ENCODE measurements at places on chromosomes 1 and 21. TPM values are rescaled to one million over a fixed set of nuclear protein-coding genes. Genes with fewer than 3 reads are reported as not detected.

DNA sequence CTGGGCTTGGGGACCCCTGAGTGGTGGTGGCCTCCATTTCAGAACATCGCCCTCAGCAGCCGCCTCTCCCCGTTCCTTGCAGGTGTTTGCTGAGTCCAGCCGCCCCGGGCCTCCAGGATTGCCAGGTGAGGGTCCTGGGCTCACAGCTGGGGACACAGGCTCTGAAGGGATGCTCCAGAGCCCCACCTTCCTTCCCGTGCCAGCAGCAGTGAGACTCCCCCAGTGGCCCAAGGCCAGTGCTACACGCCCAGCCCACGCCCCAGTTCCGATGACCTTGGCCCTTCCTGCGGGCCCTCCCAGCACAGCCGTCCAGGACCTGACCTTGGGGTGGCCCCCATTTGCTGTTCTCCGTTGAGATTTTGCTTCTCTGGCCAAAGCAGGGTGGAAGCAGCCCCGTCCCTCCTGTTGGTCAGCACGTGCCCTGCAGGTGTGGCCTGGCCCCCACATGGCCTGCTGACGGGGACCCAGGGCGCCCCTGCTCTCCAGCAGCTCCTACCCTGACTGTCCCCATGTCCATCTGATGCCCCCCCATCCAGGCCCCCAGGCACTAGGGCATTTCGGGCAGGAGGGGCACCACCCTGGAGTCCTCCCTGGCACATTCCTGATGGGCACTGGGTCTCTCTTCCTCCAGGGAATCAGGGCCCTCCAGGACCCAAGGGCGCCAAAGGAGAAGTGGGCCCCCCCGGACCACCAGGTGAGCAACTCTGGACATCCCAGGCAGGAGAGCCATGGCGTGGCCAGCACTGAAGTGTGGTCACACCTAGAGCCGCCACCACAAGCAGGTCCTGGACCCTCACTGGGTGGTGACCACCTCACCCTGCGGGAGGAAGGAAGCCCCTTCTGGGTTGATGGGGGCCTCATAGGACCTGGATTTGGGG, 45.0 kb downstream of the SLC19A1 start:
- no peak for DNase-seq

Gene OLIG2
- total RNA-seq = not detected

Gene LCA5L
- total RNA-seq = 0.62 TPM

GRCh38 chr1:184409011-184409410, 22.2 kb downstream of the C1orf21 start:
- DNase-seq = no peak

Gene RGS8
- not detected for total RNA-seq

Gene DPT
- not detected for total RNA-seq

DNA sequence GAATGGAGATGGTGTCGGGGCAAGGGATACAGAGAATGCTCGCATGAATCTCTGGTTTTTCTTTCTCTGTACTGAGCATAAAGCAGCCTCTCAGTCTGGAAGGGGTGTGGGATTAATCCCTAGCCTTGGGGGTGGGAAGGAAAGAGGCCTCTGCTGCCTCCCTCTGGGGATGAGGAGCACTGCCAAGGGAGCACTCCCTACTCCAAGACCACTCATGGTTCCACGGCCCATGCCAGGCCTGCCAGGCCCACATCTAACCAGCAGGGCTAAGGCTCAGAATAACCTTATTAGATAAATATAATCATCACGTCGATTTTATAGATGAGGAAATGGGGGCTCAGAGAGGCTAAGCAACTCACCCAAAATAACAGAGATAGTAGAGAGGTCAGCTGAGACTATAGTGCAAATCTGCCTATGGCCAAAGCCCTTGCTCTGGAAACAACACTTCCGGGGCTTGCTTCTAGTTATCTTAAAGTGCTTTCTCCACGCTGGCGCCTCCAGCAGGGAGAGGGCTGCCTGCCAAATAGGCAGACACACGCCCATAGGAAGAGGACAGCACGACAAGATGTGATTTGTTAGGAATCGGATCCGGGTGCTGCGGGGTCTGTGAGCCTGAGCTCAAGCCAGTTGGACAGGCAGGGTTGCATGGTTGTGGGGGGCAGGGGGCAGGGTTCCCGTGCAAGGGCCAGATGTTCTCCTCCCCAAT, 522 bp downstream of the TEX35 start:
- DNase-seq = no peak

Gene FCN3
- not detected for total RNA-seq

Gene LCE2A
- total RNA-seq = not detected

DNA sequence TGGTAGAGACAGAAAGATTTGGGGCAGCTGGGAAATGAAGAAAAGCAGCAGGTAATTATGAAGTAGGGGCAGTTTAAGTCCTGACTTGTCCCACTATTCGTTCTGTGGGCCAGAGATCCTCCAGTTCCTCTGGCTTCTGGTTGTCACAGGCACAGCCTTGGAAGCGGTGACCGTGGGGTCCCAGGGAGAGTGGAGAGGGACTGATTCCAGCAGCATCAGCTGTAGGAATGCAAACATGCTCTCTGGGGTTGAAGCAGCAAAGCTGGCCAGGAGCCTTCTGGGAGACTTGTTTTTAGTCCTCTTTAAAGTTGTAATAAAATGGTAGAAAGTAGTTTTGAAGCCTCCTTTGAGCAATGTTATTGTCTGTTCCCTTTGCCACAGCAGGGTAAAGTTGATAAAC, 488.0 kb downstream of the LMO4 start:
- DNase-seq = no peak

GRCh38 chr1:92340154-92340553, 41.3 kb downstream of the RPAP2 start:
- DNase-seq = no peak

GRCh38 chr1:166975361-166976129, at the start of gene ILDR2:
ILDR2 (minus strand) TSS chr1:166975540; CDS start chr1:166975268, 272 bp downstream.
- DNase-seq = peak; percentile 68

DNA sequence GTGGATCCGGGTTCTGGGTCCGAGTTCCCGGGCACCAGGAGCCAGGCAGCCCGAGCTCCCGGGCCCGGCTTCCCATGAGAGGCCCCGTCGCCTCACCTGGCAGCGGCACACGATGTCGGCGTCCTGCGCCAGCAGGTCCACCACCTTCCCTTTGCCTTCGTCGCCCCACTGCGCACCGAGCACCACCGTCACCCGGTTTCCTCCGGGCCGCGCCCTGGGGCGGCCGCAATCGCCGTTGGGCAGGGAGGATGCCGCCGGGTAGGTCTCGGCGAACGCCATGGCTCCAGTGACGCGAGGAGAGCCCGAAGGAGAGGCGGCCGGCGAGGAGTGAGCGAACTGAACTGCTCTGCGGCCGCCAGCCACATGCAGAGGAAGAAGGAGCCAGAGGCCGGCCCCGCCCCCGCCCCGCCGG, at the start of gene ADSS2:
Gene ADSS2 (minus strand): TSS at position 371 of the 412 bp plus-strand sequence. CDS start 92 bp downstream, at position 279.
- no peak for DNase-seq

Gene NBPF8
- total RNA-seq = 37.8 TPM

GRCh38 chr21:46091118-46091517, 6.8 kb upstream of the COL6A2 start:
- no peak for DNase-seq

DNA sequence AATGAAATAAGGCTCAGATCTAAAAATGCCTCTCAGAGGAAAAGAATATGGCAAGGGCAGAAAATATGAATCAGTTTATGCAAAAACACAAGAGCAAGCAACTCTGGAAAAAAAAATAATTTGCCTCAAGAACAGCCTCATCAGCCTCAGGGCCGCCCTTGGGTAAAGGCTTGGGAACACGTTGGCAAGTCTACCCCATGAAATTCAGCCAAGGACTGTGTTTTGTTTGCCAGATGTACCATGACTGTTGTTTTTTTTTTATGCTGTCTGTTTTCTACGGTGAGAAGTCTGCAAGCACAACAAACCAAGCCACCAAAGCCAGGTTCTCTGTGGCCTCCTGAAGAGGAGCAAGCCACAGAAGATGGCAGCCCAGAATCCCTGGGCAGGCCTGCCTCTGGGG, 18.0 kb downstream of the HHIPL2 start:
- DNase-seq = no peak

Gene KLHDC8A
- 0.39 TPM for total RNA-seq

Gene TCHH
- not detected for total RNA-seq
